ENCODE measurements at places on chromosomes 16 and 17.
A peak's percentile ranks its signal among the peaks of the same experiment; 100 is the strongest.

- DNase-seq = peak; percentile 93
Measured at GRCh38 chr16:19717741-19718623, at the start of the genes IQCK and KNOP1. IQCK (plus strand) TSS chr16:19718271; CDS start chr16:19718307, 36 bp downstream. KNOP1 (minus strand) TSS chr16:19718227; CDS start chr16:19715035, 3,192 bp downstream.

DNA sequence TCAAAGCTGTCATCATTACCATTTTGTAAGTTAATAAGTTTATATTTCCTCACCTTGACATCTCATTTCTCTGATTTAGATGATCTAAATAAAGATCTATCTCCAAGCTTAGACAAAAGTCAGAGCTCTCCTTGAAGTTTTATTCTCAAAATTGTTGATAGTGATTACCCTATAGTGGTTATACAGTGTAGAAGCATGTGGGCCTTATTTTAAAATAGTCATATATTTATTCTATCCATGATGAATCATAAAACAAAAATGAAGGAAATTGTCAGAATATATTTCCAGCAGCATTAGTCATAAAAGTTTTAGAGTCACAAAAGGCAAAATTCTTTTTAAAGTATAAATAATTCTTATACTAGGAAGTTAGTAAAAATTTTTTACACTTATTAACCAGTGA lies 49.0 kb downstream of the RHOT1 start:
- DNase-seq = no peak

DNA sequence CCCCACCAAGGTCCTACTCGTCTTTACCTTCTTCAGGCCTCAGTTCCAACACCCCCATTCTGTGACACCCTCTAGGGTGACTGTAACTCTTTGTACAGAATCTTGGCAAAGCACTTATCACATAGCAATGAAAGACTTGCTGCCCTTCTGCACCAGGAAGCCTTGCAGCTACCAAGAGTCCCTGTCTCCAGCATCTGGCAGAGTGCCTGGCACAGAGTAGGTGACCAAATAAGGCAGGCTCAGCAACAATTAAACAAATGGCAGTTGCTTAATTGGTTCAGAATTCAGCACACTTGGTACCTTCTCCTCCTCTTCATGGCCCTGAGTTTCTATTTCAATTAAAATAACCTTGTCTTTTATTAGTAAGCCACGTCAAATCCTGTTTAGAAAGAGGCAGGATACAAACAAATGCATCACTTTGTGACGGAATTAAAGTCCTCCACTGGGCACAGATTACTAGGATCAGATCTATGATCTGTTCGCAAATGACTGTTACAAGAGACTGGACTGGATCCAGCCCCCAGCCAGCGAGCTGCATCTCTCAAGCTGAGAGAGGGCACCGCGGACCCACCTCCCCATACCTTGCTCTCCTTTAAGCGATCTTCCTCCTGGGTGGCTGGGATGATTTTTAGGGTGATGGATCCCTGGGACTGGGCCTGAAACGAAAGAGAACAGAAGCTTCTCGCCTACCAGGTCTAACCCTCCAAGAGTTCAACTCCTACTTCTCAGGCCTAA lies 9.4 kb downstream of the MPP3 start:
- DNase-seq = no peak

DNA sequence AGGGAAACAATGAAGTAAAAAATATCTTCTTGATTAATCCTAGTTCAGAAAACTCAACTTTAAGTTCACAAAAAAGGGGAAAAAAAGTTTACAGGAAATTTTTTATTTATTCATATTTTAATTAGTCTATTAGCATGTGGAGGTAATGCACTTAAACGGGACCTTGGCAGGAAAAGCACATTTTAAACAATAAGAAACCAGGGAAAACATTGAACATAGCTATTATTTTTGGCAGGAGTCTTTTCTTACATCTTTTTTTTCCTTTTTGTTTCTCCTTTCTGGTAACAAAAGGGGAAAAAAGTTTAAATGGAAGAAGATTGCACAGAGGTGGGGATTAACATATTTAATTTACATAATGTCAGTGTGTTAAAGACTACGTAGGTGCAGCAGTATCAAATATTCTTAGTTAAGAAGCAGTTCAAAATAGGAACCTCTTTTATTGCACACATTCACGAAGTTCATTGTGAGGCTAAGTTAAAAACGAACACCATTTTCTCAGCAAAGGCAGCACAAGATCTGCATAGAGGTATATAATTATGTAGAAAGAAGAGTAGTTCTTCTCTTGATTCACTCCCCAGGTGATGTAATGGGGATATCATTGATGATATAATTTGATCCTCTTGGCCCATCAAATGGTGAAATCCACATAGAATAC lies 940.5 kb downstream of the CDH11 start:
- DNase-seq = no peak

DNA sequence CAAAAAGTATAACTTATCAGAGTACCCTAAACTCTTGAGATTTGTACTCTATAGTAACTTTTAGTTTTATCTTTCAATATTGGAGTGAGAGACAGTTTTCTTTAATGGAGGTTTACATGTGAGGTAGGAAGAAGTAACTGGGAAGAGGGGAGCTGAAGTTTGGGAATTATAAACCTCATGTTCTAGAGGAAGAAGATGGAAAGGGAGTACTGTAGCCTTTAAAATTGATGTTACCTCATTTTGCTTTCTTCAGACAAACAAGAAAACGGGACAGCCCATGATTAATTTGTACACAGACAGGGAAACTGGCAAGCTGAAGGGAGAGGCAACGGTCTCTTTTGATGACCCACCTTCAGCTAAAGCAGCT lies 9.5 kb downstream of the FUS start:
- no peak for DNase-seq

GRCh38 chr17:77859035-77859810 lies 99.3 kb upstream of the TNRC6C start:
- DNase-seq = no peak

DNA sequence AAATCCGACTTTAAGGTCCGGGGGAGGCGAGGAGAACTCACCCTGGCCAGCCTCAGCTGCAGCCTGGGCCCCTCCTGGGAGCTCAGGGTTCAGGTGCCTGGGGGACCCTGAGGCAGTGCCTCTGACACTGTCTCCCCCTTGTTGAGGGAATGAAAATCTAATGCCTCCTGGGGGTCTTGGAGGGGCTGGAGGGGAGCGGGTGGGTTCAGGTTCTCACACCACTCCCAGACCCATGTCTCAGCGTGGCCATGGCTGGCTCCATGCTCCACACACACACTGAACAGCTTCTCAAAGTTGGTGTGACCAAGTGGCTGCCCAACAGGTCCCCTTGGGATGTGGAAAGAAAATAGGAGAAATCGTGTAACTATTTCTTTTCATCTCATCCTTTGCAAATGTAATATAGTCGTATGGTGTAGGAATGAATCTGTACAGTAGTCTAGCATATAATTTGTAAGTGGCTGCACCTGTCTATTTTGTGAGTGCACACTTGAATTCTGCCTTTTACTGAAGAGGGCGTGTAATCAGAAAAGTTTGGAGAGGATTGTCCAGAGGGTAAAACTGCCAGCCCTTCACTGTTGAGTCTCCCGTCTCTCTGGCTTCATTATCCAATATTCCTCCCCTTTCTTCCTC lies 788 bp upstream of the PRCD start:
- DNase-seq = no peak

DNA sequence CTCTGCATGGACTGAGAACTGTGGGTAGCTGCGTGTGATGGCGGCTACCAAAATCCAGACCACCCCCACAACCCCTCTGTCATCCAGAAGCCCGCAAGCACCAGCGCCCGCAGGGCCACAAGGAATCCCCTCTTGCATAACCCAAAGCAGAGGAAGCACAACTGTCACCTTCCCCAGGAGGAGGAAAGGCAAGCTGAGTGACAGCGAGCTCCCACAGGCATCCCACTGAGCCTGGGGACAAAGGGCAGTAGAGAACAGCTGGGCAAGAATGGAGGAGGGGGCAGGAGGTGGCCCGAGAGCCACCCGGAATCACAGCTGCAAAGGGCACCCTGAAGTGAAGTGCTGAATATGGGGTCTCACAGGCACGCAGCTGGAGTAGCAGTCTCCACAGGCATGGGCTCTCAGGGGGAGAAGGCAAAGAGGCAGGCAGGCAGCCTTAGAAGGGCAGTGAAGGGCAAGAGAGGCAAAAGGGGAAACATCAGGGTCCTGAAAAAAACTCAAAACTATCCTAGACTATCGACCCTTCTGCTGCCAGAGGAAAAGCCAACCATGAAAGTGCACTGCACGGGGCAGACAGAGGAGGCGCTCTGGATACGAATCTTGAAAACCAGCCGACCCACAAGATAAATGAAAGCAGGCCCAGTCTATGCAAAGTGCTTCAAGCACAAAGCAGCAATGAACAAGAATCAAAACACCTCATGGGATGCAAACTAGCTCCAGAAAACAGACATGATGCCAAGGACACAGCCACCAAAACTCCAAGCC lies 17.1 kb downstream of the USP36 start:
- DNase-seq = no peak

GRCh38 chr16:53085369-53085843 lies 30.6 kb downstream of the CHD9 start:
- no peak for DNase-seq

DNA sequence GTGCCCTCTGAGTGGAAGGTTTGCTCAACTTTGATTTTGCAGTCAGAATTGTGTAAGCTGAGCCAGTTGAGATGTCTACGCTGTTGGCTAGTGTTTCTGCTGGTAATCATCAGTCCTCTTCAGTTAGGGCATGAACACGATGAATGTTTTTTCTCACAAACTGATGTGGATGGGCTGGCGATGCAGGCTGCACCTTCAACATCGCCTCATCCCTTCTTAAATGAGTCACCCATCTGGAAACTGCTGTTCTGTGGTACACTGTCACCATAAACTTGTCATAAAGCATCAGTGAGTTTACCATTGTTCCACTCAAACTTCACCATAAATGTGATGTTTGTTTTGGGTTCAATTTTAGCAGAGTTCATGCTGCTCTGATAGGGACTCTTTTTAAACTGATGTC lies 8.4 kb downstream of the C16orf95 start:
- DNase-seq = peak; percentile 84

DNA sequence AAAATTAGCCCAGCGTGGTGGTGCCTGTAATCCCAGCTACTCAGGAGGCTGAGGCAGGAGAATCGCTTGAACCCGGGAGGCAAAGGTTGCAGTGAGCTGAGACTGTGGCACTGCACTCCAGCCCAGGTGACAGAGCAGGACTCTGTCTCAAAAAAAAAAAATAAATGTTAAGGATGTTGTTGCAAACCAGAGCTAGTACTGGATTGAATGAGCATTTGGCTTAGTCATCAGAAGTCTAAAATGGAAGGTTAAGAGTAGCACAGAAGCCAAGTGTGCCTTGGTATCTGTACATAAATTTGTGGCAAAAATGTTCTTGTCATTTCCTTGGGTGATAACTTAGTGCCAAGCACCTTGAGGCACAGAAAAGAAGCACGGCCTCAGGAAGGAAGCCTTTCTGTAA lies 50.6 kb upstream of the MED9 start:
- peak; percentile 8 for DNase-seq

GRCh38 chr17:794876-795275 lies 12.7 kb downstream of the MRM3 start:
- DNase-seq = peak; percentile 50
